ENCODE measurements at places on chromosomes 2 and 18.
A peak's percentile ranks its signal among the peaks of the same experiment; 100 is the strongest.

- DNase-seq, result peak; percentile 9
Observed at GRCh38 chr2:55097082-55097460, 46.8 kb upstream of the RTN4 start.

DNA sequence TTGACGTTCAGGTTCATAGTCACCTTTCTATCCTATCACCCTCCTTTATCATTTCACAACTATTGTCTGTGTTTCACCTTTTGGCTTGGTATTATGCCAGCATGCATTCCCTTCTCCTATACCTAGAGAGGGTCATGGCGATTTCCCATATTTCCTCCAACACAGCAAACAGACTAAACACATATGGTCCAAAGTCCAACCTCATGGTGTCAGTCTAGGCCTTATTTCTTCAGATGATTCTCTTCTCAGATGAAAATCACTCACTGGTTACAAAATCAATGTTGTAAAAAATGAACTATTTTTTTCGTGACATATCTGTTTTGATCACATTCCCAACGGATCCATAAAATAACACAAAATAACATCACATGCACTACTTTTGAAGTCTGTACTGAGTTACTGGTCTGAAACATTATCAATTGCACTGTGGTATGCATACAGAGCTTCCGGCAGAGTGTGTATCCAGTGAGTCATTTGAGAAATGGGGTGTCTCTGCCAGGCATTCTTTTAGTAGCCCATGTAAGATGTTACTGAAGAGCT is 204.8 kb upstream of the GALNT5 start:
- no peak for DNase-seq

DNA sequence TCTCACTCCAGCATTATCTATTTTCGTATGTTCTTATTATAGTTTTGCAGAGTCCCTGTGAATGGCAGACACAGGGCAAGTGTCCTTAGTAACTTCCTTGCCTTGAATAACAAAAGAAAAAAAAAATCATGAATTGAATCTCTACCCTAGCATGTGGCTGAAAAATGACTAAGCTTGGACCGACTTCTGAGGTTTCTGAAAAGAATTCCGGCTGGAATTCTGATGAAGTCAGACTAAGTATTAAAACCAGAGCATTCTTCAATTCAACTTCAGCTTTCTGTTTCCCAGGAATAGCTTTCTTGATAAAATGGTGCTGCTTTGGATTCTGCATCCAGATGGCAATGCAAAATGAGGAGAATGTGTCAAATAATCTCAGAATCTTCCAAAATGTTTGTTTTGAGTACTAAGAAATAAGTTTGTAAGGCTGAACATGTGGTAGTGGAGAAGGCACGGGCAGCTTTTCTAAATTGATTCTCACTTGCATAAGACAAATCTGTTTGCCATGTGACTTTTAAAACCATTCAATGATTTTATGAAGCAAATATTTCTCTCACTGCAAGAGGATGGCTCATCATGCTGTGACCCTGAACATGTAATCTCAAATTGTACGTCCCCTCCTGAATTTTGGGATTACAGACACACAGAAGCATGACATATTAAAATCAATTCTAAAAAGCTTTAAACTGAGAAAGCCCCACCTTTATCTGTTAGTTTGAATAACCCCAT is 1462.8 kb upstream of the LRRTM1 start:
- DNase-seq, result no peak

- no peak for DNase-seq
Observed at GRCh38 chr2:68877079-68877772, 6.0 kb upstream of the BMP10 start.

GRCh38 chr2:56128235-56128634 is 55.6 kb upstream of the CCDC85A start:
- DNase-seq, result peak; percentile 38

GRCh38 chr2:61493523-61493942 is 22.6 kb upstream of the USP34 start:
- no peak for DNase-seq

DNA sequence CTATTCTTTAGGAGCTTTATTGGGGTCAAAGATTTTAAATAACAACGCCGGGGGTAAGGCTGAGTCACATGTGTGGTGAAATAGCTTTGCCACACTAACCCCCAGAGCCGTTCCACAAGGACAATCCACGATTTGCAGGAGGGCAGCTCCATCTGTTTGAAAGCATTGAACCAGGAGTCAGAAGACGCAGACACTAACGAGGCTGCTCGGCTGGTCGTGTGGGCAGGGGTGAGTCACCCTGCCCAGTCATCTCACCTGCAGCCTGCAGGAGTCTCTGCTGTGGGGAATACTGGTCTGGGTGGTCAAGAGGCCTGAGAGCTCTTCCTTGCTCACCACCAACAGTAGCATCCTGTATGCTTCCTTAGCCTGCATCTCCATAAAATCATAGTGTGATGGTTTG is 149.2 kb upstream of the NCK2 start:
- no peak for DNase-seq

DNA sequence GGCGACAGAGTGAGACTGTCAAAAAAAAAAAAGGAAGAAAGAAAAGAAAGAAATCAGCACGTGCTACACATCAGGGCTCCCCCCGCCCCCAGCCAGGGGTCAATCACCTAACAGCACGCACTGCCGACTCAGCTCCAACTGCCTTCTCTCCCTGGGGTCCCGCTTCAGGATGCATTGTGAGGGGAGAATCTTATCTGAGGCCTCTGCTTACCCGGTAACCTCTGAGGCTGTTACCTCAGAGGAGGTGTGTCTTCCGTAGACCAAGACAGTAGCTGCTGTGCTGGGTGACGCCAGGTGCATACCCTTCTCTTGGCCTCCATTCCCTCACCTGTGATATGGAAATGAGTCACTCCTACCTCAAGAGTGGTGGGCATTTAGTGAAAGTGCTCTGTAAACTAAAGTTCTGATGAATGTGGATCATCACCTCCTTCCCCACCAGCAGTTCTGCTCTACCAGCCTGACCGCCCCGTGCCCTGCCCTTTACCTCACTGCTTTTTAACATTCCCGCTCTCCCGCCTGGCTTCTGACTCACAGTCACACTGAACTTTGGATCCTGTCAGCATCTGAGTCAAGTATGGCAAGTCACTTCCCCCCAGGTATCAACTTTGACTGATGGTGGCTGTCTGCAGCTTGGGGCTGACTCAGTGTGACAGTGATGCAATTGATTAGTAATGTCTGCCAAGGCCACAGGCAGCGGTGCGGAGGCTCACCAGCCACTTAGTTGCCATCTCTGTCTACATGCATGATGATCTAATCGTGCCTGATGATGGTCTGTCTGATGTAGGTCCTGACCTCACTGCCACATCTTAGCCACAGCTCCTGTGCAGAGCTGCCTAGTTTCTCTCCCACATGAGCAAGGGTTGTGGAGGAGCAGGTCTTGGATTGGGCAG is 20.1 kb downstream of the ARID5A start:
- no peak for DNase-seq

DNA sequence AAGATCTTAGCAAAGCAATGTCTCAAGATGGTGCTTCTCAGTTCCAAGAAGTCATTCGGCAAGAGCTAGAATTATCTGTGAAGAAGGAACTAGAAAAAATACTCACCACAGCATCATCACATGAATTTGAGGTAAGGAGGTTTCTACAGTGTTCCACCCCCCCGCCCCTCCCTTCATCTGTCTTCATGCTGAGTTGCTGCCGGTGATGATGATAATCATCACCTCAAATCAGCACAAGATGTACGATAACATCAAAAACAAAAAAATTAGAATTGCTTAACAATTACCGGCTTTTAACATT is 14.6 kb downstream of the UGP2 start:
- DNase-seq, result no peak

DNA sequence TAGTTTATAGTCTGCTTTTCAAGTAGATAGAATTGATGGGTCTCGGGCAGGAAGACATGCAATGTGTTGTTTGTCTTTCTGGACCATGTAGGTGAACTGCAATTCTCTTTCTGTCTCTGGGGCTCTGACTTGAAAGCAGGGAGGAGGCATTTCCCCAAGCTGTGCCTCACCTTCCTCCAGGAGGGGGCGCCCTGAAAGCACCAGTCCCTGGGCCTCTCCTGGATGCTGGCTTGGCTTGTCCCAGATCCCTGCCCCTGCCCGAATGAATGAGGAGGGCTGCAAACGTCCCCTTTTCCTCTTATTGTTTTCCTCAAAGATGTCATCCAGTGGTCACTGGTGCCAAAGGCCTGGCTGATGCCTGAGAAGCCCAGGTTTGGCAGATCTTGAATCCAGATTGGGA is 270.6 kb downstream of the CELF4 start:
- no peak for DNase-seq

- DNase-seq, result peak; percentile 1
Observed at GRCh38 chr18:14746897-14747296, 1.1 kb upstream of the ANKRD30B start.

- DNase-seq, result peak; percentile 34
Observed at GRCh38 chr2:168758970-168759820, 43.2 kb upstream of the NOSTRIN start.

DNA sequence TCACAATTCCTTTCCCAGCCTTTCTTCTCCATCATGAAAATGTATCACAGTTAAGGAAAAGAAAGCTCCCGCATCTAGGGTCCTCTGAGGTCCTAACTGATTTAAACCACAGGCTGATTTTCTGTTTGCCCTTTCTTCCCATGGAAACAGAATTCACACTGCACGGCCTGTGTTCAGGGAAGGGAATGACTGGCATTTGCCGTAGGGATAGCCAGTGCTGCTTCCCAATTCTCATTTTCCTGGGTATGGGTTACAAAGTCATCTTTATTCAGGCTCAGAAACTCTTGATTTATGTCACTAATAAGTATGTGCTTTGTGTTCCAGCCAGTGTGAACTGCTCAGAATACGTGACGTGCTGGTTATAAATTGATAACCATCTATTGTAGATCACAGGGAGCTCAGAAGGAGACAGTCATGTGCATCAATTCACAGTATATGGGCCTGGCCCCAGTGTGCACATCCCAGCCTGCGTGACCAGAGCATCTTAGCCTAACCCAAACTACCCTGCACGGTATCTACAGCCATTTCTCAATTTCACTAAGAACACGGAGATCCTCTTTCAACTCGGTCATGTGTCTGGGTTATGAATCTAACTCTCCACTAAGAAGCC is 163.3 kb downstream of the LRRC30 start:
- no peak for DNase-seq

- DNase-seq, result no peak
Observed at GRCh38 chr2:39875182-39875913, 96.3 kb upstream of the THUMPD2 start.

DNA sequence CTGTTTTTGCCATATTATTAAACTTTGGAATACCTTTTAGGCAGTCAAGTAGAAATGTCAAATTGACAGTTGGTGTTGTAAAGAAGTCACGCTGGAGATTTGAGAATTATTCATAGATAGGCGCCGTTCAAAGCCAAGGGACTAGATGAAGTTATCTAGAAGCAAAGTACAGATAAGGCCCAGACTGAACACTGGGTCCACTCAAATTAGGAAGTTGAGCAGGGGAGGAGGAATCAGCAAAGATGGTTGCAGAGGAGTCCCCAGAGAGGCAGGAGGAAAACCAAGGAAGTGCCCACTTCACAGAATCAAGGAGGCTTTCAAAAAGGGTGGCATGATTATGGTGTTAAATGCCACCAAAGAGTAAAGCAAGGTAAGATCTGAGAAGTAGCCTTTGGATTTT is 9.6 kb upstream of the ALS2 start:
- no peak for DNase-seq

DNA sequence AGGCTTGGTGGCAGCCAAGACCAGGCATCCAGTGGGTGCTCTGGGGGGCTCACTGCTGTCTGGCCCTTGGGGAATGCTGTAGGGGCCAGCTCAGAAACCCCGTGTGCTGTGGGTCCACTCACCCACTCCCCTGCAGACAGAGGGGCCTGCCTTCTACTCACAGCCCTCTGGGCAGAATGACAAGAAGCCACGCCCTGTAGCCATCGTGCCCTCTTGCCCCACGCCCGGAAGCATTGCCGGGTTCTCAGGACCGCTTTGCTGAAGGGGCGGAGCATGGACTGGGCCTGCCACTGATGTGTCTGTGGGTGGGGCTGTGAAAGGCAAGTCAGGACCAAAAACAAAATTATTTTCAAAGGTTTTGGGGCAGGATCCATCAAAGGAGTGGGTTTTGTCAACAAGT is 27.8 kb downstream of the GLI2 start:
- DNase-seq, result no peak

- no peak for DNase-seq
Observed at GRCh38 chr18:57435846-57436190, 644 bp downstream of the ONECUT2 start.

GRCh38 chr2:172153757-172154156 is 51.1 kb upstream of the DLX2 start:
- no peak for DNase-seq

DNA sequence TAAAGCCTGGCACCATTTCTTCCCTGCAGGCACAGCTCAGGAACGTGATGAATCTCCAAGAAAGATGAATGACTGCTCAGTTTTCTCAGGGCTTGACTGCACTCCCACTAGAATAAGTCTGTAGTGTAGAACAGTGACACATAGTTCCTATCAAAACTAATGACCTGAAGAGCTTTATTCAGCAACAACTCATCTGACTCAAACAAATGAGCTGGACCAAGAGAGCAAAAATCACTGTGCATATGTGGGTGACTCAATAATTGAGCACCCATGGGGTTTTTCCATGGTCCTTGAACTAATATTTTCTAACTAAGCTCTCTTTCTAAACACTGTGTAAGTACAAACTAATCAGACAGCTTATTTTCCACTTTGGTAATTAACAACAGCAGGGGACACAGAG is 61.1 kb upstream of the XDH start:
- no peak for DNase-seq

- DNase-seq, result no peak
Observed at GRCh38 chr2:26118682-26119081, 54.2 kb upstream of the GAREM2 start.

- DNase-seq, result no peak
Observed at GRCh38 chr2:237435844-237436587, 22.1 kb upstream of the COL6A3 start.

DNA sequence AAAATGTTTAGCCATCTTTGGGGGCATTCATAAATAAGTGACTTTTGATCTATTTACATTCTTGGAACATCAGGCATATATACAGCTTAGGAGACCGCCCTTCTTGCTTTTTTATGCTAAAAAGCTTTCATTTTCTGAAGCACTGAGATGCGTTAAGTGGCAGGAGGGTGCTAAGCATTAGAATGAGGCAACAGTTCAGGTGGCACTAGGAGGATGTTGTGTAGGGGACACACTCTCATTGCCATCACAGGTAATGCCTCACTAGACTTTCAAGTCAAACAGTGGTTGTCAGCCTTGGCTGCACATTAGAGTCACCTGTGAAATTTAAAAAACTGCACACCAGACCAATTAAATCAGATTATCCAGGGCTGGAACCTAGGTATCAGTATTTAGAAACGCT is 39.1 kb downstream of the EHBP1 start:
- DNase-seq, result peak; percentile 11

All from retina (tissue), 1 donor.